ENCODE measurements at places on chromosomes 3 and 15.

- DNase-seq = no peak
These were observed 31.7 kb downstream of the GPR149 start for GRCh38 chr3:154398084-154398967.

- no peak for DNase-seq
These were observed 87.4 kb downstream of the NFKBIZ start for GRCh38 chr3:101936419-101937356.

DNA sequence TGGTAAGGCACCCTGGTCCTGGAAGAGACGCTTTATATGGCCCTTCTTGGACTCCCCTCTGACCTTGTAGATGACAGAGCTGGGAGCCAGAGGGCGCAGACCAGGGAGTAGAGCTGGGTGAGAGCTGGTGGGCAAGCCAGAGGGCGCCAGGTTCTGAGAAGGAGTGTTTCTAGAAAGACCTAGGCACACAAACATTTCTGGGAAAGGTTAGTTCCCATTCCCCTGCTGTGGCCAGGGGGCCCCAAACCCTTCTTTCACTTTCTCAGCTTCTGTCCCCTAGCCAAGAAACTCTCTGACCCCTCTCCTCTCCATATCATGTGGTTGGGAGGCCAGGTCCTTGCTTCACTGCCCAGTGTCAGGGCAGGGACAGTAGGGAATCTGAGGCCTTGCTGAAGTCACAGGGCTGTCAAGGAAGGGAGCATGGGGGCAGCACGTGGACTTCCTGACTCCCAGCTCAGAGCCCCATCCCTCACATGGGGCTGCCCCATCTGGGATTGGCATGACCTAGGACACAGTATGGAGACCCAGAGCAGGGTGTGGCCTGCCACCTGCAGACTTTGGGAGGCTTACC lies 3.6 kb downstream of the HEMK1 start:
- DNase-seq = no peak

DNA sequence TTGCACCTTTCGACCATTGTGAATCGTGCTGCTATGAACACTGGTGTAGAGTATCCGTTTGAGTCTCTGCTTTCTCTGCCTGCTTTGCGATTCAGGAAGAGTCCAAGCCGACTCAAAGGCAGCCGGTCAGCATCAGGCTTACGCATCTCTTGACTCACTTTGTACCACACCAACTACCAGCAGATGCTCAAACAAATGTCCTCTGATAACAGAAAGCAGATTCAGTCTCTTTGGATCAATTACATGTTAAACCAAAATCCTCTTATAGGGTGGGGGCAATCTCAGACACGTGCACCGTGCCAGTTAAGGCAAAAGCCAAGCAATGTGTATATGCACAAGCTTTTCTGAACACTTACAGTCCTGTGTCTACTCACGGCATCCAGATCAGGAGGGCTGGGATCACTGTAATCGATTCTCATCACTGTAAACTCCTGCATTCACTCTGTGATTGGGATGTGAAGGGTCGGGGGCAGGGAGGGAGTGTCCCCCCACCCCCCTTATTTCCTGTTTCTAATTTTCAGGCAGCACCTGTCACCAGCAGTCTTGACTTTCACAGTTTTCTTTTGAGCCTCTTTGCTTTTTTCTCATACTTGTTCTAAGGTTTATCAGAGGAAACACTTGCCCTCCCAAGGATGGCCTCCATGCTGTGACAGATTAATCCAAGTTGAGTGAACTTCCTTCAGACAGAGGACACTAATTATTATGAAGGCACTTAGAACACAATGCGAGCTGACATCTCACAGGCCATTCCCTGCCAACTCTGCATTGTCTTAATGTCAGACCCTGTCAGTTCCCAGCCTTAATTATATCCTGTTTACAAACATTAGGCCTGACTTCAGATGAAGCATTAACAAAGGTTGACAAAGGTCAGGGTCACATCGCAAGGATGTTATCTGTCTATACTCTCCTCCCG lies 153.5 kb downstream of the MECOM start:
- no peak for DNase-seq

GRCh38 chr15:100350434-100351226 lies 8.9 kb upstream of the ADAMTS17 start:
- DNase-seq = no peak

GRCh38 chr3:70250492-70250891 lies 61.9 kb downstream of the MDFIC2 start:
- DNase-seq = no peak

DNA sequence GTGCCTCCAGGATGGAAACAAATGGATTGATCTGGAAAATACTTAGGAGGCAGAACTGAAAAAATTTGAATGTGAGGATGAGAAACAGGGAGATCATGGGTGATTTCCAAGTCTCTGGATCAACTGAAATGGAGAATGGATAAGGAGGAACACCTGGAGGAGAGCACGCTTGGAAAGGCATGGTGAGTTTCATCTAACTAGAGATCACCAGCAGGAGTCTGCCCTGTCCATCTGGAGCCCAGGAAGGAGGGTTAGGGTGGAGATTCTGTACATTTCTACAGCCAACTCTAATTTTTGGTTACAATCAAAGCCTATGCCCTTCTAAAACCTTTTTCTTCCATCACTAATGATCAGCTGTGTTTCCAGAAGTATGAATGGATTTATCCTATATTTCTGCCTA lies 995.9 kb upstream of the CFAP20DC start:
- no peak for DNase-seq

DNA sequence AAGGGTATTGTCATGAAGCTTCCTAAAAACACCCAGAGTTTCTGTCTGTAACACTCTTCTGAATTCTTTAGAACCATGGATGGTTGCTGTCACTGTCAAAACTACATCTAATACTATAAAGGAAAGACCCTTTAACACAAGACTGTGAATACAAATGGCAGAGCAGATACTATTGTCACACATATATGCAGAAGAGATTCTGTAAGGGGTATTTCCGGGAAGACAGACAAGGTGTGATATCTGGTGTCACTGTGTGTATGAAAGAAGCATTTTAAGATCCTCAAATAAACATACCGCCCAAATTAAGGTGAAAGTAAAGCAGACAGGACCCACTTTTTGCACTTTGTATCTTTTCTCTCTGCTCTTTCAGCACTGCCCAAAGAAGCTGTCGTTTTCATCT lies 306.4 kb downstream of the RORA start:
- DNase-seq = no peak

GRCh38 chr3:128870347-128870746 lies 9.1 kb upstream of the ACAD9 start:
- DNase-seq = no peak

DNA sequence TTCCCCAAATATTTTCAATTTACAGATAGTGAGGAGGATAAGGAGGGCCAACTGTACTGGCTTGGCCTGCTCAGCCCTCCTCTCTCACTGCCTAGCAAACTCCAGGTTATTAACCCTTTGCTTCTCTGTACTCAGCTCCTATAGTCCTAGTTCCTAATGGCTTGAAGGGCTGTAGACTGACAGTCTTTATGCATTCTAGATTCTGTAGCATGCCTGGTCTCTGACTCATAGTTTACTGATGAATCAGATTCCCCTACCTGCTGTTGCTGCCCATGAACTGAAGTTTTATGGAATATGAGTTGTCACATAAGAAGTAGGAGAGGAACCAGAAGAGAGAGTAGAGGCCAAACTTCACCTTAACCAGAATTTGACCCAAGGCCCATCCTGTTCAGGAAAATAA lies 27.1 kb upstream of the MAP3K13 start:
- DNase-seq = peak; percentile 90

DNA sequence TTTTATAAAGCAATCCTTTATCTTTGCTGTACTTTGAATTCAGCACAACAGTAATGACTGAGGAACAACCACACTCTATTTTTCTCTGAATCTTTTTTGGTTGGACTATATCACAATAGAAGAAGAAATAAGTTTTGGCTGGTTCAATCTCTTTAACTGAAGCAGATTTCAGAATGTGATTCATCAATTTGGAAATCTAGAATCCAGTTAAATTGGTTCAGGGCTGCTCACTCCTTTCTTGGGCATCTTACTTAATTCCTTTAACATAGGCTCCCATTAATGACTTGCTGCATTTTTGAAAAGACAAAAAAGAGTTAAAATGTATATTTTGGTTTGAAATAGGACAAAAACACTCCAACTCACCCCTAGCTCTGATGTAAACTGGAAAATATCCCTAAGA lies 688.3 kb upstream of the NECTIN3 start:
- DNase-seq = no peak

DNA sequence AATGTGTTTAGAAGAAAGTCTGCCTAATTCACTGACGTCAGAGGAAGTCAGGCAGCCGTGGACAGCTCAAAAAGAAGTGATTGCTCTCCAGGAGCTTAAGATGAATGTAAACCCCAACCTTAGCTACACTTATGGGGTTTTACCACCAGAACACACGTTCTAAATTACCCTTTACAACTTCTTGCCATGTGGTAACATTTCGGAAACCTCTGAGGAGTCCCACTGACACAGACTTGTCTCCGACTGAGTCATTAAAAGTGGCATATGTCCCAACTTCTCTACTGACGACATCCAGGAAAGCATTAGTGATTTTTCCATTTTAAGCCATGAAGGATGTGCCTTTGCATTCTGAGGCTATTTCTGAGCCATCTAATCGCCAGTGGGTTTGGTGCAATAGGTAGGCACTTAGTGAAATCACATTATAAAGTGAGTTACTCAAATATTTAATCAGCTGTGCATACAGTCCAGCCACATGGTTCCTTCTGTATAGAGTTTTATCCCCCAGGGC lies 32.4 kb downstream of the C2CD4A start:
- no peak for DNase-seq

- no peak for DNase-seq
These were observed 7.3 kb downstream of the CYP19A1 start for GRCh38 chr15:51331141-51331540.

DNA sequence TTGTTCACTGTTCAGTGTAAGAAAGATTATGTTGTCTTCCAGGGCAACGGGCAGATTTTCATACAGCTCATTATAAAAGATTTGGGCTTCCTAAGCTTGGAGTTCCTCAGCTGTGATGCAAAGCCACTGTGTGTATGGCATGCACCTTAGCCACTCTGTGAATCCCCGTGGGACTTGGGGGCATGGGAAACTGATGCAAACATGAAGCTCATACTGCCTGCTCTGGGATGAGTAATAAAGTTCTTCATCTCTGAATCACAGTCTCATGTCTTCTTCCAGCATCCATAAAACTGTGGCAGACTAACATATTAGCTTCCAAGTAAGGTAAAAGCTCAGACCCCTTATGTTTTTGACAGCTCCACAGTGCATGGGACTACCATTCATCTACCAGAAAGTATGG lies 154.3 kb upstream of the RORA start:
- DNase-seq = no peak

- no peak for DNase-seq
These were observed 8.0 kb upstream of the MESP2 start for GRCh38 chr15:89768071-89768500.

DNA sequence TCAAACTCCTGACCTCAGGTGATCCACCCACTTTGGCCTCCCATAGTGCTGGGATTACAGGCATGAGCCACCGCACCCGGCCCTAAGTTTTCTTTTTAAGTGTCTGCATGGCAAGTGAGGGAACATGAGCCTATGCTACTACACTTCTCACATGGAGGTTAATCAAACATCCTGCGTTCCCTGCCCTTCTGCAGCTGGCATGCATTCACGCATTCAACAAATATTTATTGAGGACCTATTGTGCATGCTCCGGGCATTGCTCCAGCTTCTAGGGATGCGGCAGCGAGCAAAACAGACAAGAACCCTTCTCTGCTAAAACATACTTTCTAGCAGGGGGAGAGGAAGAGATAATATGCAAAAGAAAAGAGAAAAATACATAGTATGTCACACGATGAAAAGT lies 42.6 kb upstream of the ACKR4 start:
- DNase-seq = peak; percentile 28

- DNase-seq = no peak
These were observed 26.1 kb downstream of the GOLGB1 start for GRCh38 chr3:121723485-121723884.

DNA sequence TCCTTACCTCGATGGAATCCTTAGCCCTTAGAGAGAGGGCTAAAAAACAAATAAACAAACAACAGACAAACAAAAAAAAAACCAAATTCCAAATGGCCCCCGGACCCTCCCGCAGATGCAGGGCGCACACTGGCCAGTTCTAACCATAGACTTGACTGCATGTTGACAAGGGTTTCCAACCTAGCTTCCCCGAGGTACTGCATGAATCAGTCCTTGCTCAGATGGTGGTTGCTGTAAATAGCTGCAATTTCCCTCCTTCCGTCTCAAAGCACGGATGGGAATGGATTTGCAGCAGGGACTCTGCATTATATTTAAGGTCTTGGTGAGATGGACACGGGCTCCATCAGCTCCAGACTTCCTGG lies 162.8 kb downstream of the CD47 start:
- no peak for DNase-seq

DNA sequence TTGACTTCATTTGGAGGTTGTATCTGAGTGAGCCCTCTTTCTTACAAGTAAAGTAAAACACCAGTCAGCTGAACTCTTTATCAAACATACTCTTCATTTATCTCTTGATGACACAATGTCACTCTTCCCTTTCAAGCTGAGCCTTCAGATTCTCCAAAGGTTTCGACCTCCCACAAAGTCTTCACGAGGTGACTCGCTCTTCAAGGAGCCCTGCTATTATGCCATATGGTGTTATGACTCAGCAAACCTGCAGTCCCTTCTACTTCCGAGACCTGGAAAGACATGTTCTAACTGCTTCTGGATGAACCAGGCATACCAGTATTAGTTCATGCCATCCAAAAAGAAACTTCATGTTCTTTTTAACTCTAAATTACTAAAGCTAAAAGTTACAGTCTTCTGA lies 23.1 kb downstream of the AADAC start:
- DNase-seq = peak; percentile 33

- DNase-seq = peak; percentile 49
These were observed 109.4 kb upstream of the TNIK start for GRCh38 chr3:171569571-171570132.

GRCh38 chr15:85026304-85027032 lies 44.8 kb downstream of the PDE8A start:
- no peak for DNase-seq

GRCh38 chr15:63133786-63134185 lies 12.1 kb downstream of the LACTB start:
- no peak for DNase-seq

Data from T47D (cell line).